WTC11 (cell line): ENCODE measurements at places on chromosomes 16 and 17. TPM values are rescaled to one million over a fixed set of nuclear protein-coding genes. Genes with fewer than 3 reads are reported as not detected.

DNA sequence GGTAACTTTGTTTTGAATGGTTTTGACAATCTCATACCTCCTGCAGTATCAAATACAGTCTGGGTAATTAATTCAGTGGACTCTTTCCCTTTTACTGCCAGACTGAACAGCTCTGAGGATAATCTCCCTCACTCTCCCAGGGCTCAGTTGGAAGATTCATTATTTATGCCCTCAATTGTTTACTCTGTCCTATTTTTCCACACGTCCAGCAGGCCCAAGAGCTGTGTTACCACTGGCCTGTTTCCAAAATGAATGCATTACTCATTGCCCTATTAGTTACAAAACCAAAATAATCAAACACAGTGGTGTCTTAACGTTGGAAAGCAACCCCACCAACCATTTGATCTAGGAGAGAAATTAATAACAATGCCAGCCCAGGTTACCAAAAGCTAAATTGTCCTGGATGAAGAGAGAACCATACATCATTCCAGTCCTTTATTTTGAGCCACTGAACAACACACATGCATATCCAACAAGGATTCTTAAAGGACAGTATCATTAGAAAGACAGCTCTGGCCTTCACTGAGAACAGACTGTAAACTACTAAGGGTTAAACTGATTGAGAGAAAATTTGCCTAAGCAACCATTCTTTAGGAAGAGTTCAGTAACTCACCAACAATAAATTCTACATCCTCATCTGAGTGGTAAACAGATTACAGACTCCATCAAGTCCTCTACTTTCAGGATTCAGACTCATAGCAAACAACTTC lies 34.5 kb downstream of the FAM222B start:
- H3K4me3 ChIP-seq = peak overlapping the region; percentile 62
- no peaks in the 10 kb centered on the region for H3K27me3 ChIP-seq
- H3K36me3 ChIP-seq = peaks cover 37% of the 10 kb centered on the region
- DNase-seq = no peak
- H3K4me1 ChIP-seq = peaks cover 55% of the 10 kb centered on the region

- H3K27me3 ChIP-seq = no peaks in the 10 kb centered on the region; the same call in 1 of the 2 replicates
- H3K4me1 ChIP-seq = no peaks in the 10 kb centered on the region
- no peak for DNase-seq
- H3K4me3 ChIP-seq = no peak overlapping the region
- no peaks in the 10 kb centered on the region for H3K36me3 ChIP-seq
Observed at GRCh38 chr16:75506107-75506506, 10.9 kb upstream of the CHST6 start.

GRCh38 chr16:17301593-17302135 lies 169.1 kb downstream of the XYLT1 start:
- H3K36me3 ChIP-seq = no peaks in the 10 kb centered on the region
- peak overlapping the region; percentile 36; the same call in 1 of the 2 replicates for H3K27ac ChIP-seq
- H3K4me3 ChIP-seq = no peak overlapping the region
- DNase-seq = no peak

- no peaks in the 10 kb centered on the region for H3K27me3 ChIP-seq
- H3K36me3 ChIP-seq = no peaks in the 10 kb centered on the region
- no peak for DNase-seq
- H3K4me1 ChIP-seq = no peaks in the 10 kb centered on the region
Observed at GRCh38 chr16:15770512-15770911, 86.3 kb downstream of the MYH11 start.

GRCh38 chr16:74829637-74830036 lies 55.0 kb upstream of the FA2H start:
- H3K27ac ChIP-seq = no peak overlapping the region
- peaks cover 6% of the 10 kb centered on the region; the same call in 1 of the 2 replicates for H3K4me1 ChIP-seq
- H3K4me3 ChIP-seq = no peak overlapping the region
- DNase-seq = no peak
- H3K36me3 ChIP-seq = no peaks in the 10 kb centered on the region
- no peaks in the 10 kb centered on the region; the same call in none of the 2 replicates for H3K27me3 ChIP-seq

- H3K4me3 ChIP-seq = no peak overlapping the region
- no peaks in the 10 kb centered on the region for H3K4me1 ChIP-seq
- DNase-seq = no peak
- H3K27me3 ChIP-seq = no peaks in the 10 kb centered on the region; the same call in 1 of the 2 replicates
- no peaks in the 10 kb centered on the region for H3K36me3 ChIP-seq
Observed at GRCh38 chr16:75503801-75504200, 8.6 kb upstream of the CHST6 start.

DNA sequence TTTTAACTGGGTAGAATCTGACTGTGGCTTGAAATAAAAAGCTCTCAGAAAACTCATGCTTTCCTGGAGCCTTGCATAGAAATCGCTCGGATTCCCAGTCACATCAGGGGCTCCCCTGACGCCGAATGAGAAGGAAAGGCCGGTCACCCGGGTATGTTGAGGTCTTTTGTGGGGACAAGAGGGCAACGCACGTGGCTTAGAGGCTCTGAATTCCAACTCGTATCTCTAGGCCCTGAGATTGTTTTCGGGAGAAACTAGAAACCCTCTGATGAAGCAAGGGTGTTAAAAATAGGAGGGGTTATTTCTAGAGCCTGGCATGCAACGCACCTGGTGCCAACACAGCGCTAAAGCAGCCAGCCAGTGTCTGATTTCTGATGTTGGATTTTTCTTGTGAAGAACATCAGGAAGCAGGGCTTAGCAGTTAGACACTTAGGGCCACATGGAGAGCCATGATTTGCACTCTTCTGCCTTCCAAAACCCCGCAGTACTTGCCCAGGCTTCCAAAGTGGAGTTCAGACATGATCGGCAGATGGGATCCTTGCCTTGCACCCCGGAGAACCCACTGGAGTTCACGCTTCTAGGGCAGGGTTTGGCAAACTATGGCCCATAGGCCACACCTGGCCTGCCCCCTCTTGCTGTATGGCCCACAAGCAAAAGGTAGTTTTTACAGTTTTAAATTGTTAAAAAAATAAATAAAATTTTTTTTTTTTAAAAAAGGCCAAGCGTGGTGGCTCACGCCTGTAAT lies 12.6 kb downstream of the CACNG1 start:
- no peaks in the 10 kb centered on the region; the same call in 1 of the 2 replicates for H3K36me3 ChIP-seq
- H3K4me1 ChIP-seq = no peaks in the 10 kb centered on the region
- no peak overlapping the region for H3K27ac ChIP-seq

- H3K4me1 ChIP-seq = peaks cover 42% of the 10 kb centered on the region
- no peaks in the 10 kb centered on the region for H3K36me3 ChIP-seq
- H3K4me3 ChIP-seq = peak overlapping the region; percentile 66
- no peak overlapping the region for H3K27ac ChIP-seq
- DNase-seq = no peak
- H3K27me3 ChIP-seq = peaks cover 89% of the 10 kb centered on the region
Observed at GRCh38 chr17:17681744-17682292, 560 bp downstream of the RAI1 start.

- H3K4me1 ChIP-seq = no peaks in the 10 kb centered on the region
- no peak for DNase-seq
- no peaks in the 10 kb centered on the region for H3K27me3 ChIP-seq
- no peak overlapping the region for H3K4me3 ChIP-seq
- H3K27ac ChIP-seq = peak overlapping the region; percentile 37; the same call in 1 of the 2 replicates
Observed at GRCh38 chr16:877242-878071, 76.9 kb upstream of the GNG13 start.

DNA sequence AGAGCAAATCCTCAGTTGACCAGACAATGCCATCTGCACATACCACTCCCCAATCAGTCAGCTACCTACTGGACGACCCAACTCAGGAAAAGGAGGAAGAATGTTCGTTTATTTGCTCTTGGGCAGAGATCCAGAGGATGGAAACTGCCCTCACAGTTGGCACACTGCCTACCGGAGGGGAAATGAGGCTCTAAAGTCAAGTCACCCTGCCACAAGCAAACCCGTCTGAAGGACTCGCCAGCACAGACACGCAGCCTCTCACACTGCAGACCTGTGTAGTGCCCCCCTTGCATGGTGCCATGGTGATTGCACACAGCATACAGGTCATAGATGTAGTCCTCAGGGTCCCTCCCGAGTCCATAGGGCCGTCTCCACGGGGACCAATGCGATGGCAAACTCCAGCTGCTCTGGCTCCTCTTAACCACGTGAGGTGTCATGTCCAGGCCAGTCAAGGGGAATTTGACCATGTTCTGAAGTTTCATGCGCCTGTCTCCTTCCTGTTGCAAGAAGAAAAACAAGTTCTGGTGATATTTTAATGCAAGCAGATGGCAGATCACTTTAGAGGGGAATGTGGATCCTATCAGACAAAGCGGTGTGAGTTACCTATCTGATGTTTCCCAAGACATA lies 69.5 kb downstream of the USP31 start:
- H3K27me3 ChIP-seq = no peaks in the 10 kb centered on the region
- DNase-seq = no peak
- H3K4me3 ChIP-seq = no peak overlapping the region

DNA sequence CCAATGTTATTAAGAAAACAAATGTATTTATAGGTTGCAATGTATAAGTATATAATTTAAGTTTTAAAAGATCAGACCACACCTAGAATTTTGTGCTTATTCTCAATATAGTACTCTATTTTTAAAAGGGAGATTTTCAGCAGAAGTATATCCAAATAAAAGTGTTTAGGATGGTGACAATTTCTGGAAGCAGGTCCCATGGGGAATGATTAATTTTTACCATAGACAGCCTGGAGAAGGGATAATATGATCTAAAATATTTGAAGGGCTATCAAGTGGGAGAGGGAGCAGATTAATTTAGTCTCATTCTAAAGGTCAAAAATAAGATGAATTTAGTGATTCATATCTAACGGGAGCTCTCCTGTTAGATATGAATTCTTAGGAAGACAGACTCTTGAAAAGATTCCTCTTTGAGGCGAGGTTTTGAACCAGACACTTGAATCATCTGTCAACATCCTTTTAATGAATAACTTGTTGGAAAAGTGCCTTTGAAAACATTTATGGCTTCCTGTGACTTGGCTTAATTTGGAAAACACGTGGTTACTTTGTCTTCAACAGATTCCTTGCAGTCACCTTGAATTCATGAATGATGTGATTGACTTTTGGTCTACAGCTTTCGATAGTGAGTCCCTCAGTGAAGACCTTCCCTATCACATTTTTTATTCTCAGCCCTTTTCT lies 29.3 kb upstream of the SMIM36 start:
- DNase-seq = no peak
- H3K4me1 ChIP-seq = no peaks in the 10 kb centered on the region
- H3K27me3 ChIP-seq = no peaks in the 10 kb centered on the region
- H3K4me3 ChIP-seq = no peak overlapping the region
- no peaks in the 10 kb centered on the region for H3K36me3 ChIP-seq
- no peak overlapping the region for H3K27ac ChIP-seq

- H3K27ac ChIP-seq = no peak overlapping the region
- no peaks in the 10 kb centered on the region for H3K36me3 ChIP-seq
- peaks cover 95% of the 10 kb centered on the region for H3K27me3 ChIP-seq
- peaks cover 25% of the 10 kb centered on the region for H3K4me1 ChIP-seq
- peak overlapping the region; percentile 62 for H3K4me3 ChIP-seq
- DNase-seq = peak; percentile 59
Observed at GRCh38 chr17:61397086-61397842, 2.4 kb upstream of the TBX2 start.

DNA sequence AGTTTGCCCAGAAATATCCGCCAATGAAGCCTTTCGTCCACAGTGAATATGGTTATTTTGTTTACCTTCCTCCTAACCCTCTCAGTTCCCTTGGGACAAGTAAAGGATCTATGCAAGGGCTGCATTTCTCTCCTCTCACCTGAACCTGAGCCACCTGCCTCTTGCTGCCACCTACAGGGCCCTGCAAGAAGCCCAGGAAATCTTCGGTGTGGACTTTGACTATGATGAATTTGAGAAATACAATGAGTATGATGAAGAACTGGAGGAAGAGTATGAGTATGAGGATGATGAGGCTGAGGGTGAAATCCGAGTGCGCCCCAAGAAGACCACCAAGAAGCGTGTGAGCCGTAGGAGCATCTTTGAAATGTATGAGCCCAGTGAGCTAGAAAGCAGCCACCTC lies 14.0 kb downstream of the SUPT6H start:
- DNase-seq = no peak
- H3K27me3 ChIP-seq = no peaks in the 10 kb centered on the region
- no peak overlapping the region for H3K4me3 ChIP-seq
- H3K27ac ChIP-seq = no peak overlapping the region

GRCh38 chr17:69702078-69702477 lies 287.6 kb downstream of the MAP2K6 start:
- DNase-seq = no peak
- H3K4me1 ChIP-seq = no peaks in the 10 kb centered on the region
- H3K4me3 ChIP-seq = no peak overlapping the region
- peaks cover 31% of the 10 kb centered on the region for H3K36me3 ChIP-seq
- H3K27me3 ChIP-seq = no peaks in the 10 kb centered on the region; the same call in 1 of the 2 replicates

NAGS gene
- total RNA-seq = 6.1 to 8.6 TPM (median 7.6 TPM) in 3 replicates

TMEM88 gene
- 2.9 to 3.9 TPM (median 3.6 TPM) in 3 replicates for total RNA-seq

ADGRG3 gene
- total RNA-seq = 0.44 to 1.4 TPM (median 0.71 TPM) in 3 replicates

GPRC5C gene
- total RNA-seq = 19.6 to 20.7 TPM (median 20.6 TPM) in 3 replicates

SMIM22 gene
- 1.9 TPM in 1 of 3 replicates, not detected in the others for total RNA-seq
